Spleen (tissue), 13 donors: ENCODE measurements at places on chromosomes 6 and 20. TPM values are rescaled to one million over a fixed set of nuclear protein-coding genes. Genes with fewer than 3 reads are reported as not detected.

KHDRBS2 gene
- polyA plus RNA-seq: 1.0 TPM

HLA-DOB gene
- polyA plus RNA-seq: 112 TPM

DNA sequence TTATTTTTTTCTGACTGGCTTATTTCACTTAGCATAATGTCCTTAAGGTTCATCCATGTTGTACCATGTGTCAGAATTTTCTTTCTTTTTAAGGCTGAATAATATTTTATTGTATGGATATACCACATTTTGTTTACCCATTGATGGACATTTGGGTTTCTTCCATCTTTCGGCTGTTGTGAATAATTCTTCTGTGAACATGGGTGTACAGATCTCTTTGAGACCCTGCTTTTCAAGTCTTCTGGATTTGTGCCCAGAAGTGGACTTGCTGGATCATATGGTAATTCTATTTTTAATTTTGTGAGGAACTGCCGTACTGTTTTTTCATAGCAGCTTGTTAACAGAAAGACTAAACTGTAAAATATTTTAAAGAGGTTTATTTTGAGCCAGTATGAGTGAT lies 94.6 kb upstream of the TMEM181 start:
- DNase-seq: no peak

DNA sequence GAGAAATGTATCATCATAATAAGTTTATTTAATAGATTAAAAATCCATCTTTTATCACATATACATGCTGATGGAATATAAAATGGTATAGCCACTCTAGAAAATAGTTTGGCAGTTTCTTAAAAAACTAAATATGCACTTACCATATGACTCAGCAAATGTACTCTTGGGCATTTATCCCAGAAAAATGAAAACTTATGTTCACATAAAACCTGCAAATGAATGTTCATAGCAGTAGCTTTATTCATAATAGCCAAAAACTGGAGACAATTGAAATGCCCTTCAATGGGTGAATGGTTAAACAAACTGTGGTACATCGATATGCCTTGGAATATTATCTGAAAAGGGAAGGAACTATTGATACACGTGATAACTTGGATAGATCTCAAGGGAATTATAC lies 6.4 kb upstream of the NCOA7 start:
- no peak for DNase-seq

DNA sequence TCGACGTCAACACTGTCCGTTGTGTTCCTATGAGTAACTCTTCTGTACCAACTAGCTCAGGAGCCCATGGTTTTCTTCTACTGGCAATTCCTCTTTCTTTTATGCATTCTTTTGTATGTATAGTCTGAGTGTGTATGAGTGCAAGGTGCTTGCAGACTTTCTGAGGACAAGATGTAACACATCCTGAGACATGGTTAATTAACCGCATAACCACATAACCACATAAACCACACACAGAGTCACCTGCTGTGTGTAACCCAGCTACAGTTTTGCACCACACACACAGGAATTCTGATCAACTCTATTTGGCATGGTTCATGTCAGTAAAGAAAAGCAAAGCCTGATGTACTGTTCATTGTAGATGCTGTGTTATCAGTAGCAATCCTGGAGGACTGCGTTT lies 98.6 kb downstream of the DACT2 start:
- DNase-seq: no peak

DNA sequence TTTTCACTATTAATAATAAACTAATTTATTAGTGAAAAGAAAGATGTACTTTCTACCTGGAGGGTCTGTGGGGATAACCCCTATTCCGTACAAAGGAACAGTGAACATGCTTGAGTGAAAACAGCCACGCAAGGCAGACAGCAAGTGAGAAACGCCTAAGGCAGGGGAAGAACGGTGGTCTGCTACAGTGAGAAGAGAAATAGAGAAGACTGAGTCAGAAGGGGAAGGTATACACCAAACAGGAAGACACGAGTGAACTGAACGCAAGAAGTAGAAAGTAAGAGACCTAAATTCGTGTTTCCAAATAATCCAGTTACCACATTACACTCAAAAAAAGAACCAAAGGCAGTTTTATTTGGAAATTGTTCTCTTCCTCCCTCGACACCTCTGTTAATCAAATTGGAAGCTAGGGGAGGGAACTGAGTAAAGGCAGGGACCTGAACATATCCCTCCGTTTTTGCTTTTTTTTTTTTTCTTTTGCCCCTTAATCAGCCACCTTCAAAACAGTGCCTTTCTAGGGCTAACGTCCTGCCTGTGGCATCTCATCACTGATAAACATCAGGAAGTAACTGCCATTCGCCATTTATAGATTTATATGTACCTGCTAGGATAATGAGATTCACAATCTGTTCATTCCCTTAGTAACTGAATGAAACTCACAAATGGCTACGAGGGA lies 48.9 kb downstream of the ATXN1 start:
- no peak for DNase-seq

DNA sequence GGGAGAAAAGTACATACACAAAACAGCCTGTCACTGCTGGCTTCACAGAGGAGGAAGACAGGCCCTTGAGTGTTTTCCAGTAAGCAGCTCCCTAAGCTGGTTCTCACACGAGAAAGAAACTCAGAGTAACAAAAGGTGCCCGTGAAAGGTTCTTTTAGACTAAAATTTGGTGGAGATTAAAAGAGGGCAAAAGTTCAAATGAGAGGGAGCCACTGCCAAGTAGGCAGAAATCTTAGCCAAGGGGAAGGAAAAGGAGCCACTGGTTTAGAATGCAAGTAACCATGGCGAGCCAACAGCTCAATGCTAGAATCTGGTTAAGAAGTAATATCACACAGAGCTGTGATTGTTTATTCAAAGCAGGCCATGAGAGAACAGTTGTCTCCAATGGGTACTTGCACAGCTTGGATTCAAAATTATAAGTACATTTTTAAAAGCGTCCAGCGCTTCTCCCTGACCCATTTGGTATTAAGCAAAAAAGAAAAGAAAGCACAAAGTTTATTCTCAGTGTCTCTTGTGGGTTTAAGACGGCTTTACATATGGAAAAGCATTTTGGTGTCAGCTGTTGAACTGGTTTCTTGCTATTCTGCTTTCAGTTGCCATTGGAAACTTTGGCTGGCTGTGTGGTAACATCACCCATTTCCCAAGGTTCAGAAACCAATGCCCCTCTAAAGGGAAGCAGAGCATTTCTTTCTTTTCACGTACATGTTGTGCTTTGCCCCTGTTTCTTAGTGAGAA lies 648.5 kb downstream of the RNF144B start:
- DNase-seq: no peak

DNA sequence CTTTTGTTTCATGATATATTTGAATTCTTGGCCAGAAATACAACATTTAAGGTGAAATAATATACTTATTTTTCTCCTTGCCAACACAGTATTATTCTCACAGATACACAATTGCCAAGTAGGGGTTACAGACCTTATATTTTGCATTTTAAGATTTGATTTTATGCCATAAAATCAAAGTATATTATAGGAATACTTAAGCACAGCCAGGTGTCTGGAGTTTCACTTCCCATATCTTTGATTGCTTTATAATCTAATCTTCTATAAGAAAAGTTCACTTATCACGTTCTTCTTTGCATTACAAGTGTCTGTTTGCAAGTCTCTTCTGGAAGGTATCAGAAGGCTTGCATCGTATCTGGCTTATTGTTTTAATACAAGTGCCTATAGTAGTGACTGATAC lies 327.7 kb upstream of the MANEA start:
- DNase-seq: no peak

GRCh38 chr20:63032861-63033793 lies 26.4 kb upstream of the BHLHE23 start:
- peak; percentile 74 for DNase-seq

GRCh38 chr20:44809380-44810060 lies 826 bp downstream of the RIMS4 start:
- no peak for DNase-seq

DNA sequence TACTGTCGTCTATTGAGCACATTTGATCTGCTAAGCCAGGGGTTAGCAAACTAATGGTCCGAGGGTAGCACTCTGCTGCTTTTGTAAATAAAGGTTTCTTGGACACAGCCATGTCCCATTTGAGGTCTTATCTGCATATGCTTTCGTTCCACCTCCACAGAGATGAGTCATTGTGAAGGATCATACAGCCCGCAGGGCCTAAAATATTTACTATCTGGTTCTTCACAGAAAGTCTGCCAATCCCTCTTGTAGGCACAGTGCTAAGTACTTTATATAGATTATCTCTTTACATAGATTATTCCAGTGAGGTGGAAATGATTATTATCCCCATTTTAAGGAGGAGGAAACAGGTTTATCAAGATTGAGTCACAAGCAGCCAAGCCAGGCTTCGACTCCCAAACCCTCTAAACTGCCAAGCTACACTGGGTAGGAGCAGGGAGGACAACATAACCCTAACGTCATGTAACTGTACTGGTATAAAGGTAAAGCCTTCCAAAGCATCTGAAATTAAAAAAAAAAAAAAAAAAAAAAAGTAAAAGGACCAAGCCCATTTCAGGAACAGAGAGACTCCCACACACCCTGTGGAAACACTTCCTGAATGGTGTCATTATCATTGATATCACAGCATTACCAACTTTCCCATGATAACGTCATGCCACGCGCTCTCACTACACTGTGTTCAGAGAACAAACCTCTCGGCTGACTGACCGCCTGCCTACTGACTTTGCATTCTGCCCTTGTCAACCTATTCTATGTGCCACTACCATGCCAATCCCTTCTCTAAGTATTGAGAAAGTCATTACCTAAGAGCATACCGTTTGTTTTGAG lies 101.0 kb downstream of the KIF16B start:
- no peak for DNase-seq

DNA sequence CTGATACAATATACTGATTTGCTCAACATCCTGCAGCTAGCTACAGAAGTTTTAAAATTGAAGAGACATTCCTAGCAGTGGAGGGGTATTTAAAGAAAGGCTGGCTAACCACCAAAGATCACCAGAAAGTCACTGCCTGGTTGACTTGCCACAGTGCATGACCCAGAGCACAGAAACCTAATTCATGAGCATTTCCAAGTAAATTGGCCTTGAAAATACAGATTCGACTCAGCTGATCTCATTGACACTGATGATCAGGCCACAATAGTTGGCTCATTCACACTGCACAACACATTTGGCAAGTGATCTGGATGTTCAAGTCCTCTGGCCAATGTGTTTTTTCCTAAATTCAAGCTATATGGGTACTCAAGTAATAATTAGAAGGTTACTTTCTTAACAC lies 13.3 kb upstream of the TDRD6 start:
- DNase-seq: no peak

- no peak for DNase-seq
These were observed 367.6 kb downstream of the THBS2 start for GRCh38 chr6:168885751-168886742.
